Activated naive CD8-positive, alpha-beta T cell treated with anti-CD3 and anti-CD28 coated beads for 36 hours (primary cell): ENCODE measurements at places on chromosomes 4 and X.

DNA sequence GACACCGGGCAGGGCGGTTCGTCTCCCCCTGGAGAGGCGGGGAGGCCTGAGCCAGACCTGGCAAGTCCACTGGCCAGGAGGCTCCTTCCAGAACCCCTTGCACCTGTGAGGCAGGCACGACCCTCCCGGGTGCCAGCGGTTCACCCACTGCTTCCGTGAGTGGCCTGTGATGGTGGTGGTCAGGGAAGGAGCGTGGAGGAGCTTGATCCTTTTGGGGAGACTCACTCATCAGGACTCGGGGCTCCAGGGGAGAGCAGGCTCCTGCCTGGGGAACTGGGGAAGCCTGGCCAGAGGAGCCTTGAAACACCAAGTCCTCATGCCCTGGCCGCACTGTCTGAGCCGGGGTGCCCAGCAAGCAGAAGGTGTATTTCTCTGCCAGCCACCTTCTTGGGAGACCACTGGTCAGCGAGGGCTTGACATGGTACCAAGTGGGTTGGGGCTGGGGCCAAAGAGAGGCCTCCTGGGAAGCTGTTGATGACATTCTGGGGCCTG, 860 bp downstream of the FAM50A start:
- no peak for DNase-seq

DNA sequence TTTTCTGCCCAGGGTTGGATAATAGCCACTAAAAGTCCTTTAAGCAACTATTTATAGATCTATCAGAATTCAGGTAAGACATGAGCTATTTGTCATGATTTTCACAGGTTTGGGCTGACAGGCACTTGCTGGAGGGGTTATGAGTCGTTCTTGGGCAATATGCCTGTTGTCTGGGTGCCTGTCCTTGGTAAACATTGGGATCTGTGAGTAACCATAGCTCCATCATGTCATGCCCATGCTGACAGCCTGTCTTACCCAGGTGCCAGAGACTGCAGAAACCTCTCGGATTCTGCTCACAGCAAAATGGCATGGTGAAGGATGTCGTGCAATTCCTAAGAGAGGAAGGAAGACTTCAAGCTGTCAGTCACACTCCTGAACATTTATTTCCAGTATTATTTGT, 116.0 kb upstream of the PUDP start:
- no peak for DNase-seq

- peak; percentile 42 for DNase-seq
These were observed at the start of gene C4orf36 for GRCh38 chr4:86891762-86892635. TSS of gene C4orf36 (minus strand) at chr4:86892422. CDS start at chr4:86891520, 902 bp downstream.

GRCh38 chrX:8139716-8140115, 31.4 kb downstream of the VCX2 start:
- DNase-seq, result no peak

- DNase-seq, result no peak
These were observed 209.0 kb downstream of the BCOR start for GRCh38 chrX:39888730-39889129.

GRCh38 chrX:112844250-112844649, 3.6 kb upstream of the AMOT start:
- DNase-seq, result no peak

DNA sequence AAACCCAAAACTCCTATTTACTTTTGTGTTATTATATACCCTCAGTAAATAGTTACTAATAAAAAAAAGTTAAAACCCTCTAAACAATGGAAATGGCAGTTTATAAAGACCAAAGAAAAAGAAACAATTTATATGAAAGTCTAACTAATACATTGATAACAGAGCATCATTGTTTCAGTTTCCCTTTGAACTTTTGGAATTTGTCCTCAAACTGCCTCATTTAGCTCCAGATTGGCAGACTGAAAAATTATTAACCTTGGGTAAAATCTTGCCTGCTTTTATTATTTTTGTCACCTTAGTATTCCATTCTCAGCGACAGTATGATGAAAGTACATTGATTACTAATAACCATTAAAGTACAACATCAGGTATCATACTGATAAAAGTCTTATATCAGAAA, 124.0 kb downstream of the PDE5A start:
- DNase-seq, result no peak

GRCh38 chrX:7574325-7574724, 268.6 kb upstream of the VCX start:
- DNase-seq, result no peak

DNA sequence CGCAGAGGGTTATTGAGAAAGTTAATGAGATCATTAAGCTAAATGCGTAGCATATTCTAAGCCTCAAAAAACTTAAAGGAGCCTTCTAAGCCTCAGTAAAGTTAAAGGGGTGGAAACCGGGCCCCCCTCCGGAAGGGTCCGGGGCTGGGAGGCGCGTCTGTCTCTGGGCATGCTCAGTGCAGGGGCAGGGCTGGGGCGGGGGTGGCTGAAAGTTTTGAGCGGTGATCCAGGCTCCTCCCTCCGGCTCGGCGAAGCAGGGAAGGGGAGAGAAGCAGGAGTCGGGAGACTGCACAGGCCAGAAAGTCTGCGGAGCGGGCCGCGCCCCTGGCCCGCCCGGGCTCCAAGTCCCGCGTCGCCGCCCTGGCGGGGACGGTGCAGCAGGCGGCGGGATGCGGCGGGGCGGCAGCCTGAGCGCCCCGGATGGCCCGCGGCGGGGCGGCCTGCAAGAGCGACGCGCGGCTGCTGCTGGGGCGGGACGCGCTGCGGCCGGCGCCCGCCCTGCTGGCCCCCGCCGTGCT, at the start of gene EVC:
Gene EVC, plus strand, starts transcription at position 241 of the 518 bp plus-strand sequence. Its CDS starts 180 bp downstream, at position 421.
- DNase-seq, result no peak

GRCh38 chr4:147975325-147975724, 243.4 kb downstream of the ARHGAP10 start:
- DNase-seq, result no peak

- no peak for DNase-seq
These were observed 905.4 kb upstream of the NDST4 start for GRCh38 chr4:116018831-116019230.

DNA sequence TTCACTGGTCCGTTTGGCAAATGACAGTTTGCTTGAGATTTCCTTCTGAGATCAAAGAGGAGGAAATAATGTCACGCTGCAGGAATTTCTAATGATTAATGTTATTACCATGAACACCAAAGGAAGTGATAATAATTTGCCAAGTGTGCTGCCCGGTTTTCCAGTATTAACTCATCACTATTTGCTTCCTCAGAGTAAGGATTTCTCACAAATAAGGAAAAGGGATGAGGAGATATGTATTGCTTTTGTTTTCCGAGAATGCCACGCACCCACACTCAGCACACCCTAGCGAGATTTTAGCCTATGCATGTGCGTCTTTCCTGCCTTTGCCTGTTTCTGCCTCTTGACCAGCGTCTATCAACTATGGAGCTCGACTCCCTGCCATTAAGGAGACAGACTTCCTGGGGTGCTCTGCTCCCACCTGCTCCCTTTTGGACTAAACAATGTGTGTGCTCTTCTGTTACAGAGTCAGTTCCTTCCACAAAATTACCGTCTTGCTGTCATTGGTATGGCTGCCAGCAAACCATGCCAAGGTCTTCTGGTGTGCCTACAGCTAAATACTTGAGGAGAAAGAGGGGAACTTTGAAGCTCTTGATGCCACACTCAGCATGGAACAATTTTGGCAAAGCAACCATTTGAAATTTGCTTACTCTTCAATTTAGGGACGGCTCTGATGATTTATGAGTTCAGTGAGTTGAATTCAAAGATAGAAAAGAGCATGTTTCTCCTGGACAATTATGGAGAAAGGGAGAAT, 393.1 kb upstream of the ZFP42 start:
- DNase-seq, result no peak

DNA sequence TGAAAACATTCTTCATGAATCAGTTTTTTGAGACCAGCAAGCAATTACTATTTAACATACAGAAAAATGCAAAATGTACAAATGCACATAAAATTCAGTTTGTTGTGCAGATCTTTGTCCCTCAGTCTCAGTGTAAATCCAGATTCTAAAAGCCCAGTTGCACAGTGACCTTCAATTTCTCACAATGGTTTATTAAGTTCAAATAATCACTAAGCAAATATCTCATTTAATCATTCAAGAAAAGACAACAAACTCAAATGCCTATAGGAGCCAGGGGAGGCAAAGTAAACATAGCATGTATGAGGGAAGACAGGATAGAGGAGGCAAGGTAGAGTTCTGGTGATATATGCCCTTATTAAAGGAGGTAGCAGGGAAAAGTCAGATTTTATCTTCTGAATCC, 82.8 kb downstream of the PPP3CA start:
- DNase-seq, result no peak

GRCh38 chrX:29662759-29663503, 552.4 kb upstream of the MAGEB2 start:
- DNase-seq, result no peak

GRCh38 chr4:1109898-1110506, 3.4 kb downstream of the RNF212 start:
- no peak for DNase-seq

DNA sequence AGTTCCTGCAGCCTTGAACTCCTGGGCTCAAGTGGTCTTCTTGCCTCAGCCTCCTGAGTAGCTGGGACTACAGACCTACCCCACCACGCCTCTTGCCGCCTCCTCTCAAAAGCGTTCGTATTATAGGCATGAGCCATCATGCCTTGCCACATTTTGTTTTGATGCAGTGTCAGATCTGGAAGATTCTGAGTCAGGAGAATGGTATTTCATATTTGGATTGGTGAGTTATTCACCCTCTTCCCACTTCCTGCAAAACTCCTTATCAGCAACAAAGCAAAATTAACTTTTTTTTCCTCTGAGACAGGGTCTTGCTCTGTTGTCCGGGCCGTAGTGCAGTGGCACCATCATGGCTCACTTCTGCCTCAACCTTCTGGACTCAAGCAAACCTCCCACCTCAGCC, 29.6 kb downstream of the REST start:
- DNase-seq, result no peak

GRCh38 chrX:48520455-48520854, 1.2 kb upstream of the EBP start:
- peak; percentile 20 for DNase-seq

- DNase-seq, result no peak
These were observed 16.8 kb upstream of the AMOT start for GRCh38 chrX:112857478-112857878.

- DNase-seq, result no peak
These were observed 121.1 kb upstream of the NDST4 start for GRCh38 chr4:115234405-115235093.

GRCh38 chr4:95394752-95395306, 153.9 kb downstream of the UNC5C start:
- no peak for DNase-seq

DNA sequence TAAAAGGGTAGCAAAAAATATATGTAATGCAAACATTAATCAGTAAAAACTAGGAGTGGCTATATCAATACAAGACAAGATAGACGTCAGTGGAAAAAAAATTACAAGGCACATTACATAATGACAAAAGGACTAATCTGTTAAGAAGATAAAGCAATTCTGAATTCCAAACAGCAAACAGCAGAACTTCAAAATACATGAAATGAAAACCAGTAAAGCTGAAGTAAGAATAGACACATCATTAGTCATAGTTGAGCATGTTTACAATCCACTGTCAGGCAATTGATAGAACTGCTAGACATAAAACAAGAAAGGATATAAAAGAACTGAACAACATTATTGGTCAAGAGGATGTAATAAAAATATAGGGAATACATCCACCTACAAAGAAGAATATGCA, 12.2 kb downstream of the SULT1B1 start:
- DNase-seq, result no peak

- no peak for DNase-seq
These were observed 1.3 kb downstream of the TMEM164 start for GRCh38 chrX:110004215-110004614.

DNA sequence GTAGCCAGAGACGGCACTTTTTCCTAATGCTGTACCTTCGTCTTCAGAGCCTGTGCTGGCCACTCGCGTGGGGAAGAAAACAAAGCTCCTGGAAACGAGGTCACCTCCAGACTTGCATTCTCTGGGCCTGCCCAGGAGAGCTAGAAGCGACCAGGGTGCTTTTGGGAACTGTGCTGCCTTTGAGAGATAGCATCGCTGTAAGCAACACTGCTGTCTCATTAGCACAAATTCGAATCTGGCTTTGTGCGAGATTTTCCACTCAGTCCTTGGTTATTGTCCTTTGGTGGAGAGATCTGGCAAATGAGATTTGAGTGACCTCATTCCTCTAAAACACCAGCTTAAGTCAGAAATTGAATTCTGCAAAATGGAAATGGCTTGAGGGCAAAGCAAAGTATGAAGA, 66.1 kb upstream of the TLR3 start:
- no peak for DNase-seq

- no peak for DNase-seq
These were observed 42.6 kb upstream of the PARM1 start for GRCh38 chr4:74890341-74890740.

DNA sequence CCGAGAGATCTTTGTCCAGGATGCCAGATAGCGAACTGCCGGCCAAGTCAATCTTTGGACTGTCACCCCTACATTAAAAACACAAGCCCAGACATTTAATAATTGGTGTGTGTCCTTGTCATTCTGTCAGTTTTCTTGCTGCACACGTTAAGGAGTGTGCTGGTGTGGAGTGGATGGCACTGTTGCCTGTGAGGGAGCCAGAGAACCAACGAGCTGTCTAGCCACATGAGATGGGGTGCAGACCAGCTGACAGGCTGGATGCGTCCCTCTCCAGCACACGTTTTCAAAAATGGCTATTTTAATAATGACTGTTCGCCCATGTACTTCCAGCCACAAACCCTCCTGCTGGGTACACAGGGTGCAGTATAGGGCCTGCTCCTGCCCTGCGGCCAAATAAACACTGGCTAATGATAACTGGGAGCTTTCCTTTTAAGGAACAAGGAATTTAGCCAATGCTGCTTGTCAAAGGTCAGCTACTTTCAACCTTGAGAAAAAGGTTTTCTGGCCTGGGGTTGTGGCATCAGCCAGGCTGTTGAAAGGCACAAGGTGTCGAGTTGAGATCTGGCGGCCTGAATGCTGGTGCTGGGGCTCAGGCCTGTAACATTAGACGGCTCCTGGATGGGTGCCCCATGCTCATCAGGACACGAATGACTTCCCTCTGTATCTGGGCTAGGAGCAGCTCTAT, 54.0 kb upstream of the MAP3K15 start:
- no peak for DNase-seq

DNA sequence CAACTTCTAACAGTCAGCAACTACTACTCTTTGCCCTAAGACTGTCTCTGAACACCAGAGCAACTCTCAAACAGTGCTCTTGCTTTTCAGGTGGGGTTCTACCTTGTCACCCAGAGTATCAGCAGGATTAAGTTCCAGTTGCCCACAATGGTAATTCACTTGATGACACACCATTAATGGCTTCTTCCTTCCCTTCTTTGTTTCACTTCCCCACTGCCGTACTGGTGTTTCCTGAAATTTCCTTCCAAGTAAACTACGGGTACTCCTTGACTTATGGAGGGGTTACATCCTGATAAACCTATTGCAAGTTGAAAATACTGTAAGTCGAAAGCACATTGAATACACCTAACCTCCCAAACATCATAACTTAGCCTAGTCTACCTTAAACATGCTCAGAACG, 36.6 kb upstream of the PDK3 start:
- no peak for DNase-seq

- DNase-seq, result no peak
These were observed 77.8 kb downstream of the GALNTL6 start for GRCh38 chr4:171891038-171891437.

GRCh38 chr4:173522160-173522950, 7.7 kb downstream of the HAND2 start:
- no peak for DNase-seq

GRCh38 chr4:173478201-173478912, 51.7 kb downstream of the HAND2 start:
- DNase-seq, result no peak
